Cerebellum (tissue), 4 donors: ENCODE measurements at places on chromosomes 2 and 18. TPM values are rescaled to one million over a fixed set of nuclear protein-coding genes. Genes with fewer than 3 reads are reported as not detected.

DNA sequence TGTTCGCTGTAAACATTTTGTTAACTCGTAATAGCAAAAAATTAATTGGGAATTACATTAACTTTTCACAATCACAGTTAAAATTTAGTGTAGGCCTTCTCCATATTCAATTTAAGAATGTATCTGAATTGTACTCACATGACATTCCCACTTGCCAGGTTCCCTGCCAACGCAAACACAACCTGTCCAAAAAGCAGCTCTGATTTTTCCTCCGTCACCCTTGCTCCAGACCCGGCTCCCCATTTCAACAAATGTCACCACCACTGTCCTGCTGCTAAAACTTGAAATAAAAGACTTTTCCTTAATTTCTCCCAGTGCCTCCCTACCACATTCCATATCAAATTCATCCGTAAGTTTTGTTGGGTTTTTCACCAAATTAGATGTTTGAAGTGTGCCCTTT lies 120.3 kb downstream of the PIEZO2 start:
- DNase-seq: no peak

The CKAP2L gene
- 7.0 TPM for total RNA-seq

DNA sequence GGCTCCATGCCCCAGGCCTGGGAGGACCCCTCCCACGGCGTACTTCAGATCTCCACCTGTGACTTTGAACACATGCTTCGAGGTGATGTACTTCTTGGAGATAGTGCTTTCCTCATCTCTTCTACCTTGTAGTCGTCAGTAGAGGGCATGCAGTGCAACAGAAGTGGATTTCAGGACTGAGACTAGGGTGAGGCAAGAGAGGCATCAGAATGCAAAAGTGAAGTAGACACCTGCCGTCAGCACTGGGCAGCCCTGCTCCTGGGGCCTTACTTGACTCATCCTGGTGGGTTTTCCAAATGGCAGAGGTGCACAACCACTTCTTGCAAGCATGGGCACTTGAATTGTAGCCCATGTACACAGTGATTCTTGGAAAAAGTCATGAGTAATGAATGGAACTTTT lies 258.8 kb downstream of the NEDD4L start:
- DNase-seq: no peak

- DNase-seq: no peak
These were observed 3.3 kb upstream of the POU3F3 start for GRCh38 chr2:104850361-104851290.

The POTEI gene
- 0.27 TPM for total RNA-seq

- DNase-seq: peak; percentile 45
These were observed 66.8 kb upstream of the ASAP2 start for GRCh38 chr2:9139491-9140443.

- DNase-seq: no peak
These were observed 34.3 kb upstream of the NCKAP5 start for GRCh38 chr2:133602538-133602937.

DNA sequence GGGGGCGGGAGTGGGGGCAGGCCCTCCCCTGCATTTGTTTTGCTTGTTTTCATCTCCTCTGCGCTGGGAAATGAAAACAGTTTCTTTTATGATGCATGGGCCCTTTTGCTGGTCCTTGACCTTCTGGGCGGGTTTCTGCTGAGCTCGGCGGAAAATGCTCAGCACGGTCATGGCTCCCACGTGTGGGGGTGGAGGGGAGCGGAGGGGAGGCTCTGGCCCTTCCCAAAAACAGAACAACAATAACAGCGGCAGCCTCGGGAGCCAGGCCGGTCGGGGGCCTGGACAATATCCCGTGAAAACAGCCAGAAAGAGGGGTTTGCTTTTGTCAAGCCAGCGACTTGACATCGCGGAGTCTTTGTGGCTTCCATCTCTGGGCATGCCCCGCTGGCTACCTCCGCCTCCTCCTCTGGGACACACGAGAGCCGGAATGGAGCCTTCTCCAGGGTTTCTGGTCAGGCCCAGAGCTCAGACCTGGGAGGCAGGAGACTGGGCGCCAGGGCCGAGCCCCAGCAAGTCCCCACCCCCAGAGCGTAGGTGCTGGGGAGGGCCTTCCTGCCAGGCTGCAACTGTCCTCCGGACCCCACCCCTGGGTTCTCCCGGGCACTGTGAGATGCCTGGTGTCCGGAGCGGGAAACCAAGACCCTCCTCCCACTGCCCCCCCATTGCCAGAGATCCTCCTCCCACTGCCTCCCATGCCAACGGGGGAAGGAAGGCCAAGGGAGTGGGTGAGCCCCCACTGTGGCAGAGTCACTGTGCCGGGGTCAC lies 35.9 kb upstream of the SNED1 start:
- peak; percentile 34 for DNase-seq

- DNase-seq: no peak
These were observed 25.0 kb downstream of the MPPE1 start for GRCh38 chr18:11883153-11883552.

- no peak for DNase-seq
These were observed 21.5 kb downstream of the PKP4 start for GRCh38 chr2:158478237-158478636.

The INPP1 gene
- 7.7 TPM for total RNA-seq

The SCN2A gene
- total RNA-seq: 117 TPM

GRCh38 chr2:17573804-17574175 lies 33.3 kb downstream of the VSNL1 start:
- DNase-seq: no peak

The ONECUT2 gene
- total RNA-seq: 9.9 TPM

DNA sequence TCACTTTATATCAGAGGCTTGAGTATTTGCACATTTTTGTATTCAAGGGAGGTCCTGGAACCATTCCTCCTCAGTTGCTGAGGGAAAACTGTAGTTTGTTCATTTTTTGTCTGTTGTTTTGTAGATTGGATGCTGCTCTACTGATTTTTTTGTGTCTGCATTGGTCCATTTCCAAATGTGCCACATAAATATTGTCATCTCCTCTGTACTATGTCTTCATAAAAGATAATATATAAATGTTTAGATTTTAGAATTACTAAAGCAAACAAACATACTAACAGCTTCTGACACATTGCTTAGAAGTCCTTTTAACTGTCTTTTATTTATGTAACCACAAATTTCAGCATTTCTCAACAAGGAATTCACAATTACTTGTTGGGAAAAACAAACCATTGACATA lies 356.8 kb downstream of the PLCL1 start:
- DNase-seq: no peak

DNA sequence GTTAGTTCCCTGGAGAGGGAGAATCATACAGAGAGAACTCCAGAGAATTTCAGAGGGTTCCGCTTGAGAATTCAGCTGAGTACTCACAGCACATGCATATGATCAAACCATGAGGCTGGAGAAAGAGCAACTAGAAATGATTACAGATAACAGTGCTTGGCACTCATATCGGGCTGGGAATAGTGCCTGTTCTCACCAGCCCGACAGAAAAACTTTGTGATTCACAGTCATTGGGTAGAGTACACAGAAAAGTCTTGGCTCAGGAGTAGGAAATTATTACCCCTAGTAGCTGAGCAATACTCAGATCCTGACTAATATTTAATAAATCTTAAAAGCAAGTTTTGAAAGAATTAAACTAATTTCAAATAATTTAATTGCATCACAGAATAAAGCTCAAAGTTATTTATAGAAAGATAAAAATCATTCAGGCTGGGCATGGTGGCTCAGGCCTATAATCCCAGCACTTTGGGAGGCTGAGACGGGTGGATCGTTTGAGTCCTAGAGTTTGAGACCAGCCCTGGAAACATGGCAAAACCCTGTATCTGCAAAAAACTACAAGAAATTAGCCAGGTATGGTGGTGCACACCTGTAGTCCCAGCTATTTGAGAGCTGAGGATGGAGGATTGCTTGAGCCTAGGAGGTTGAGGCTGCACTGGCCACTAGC lies 6.8 kb downstream of the WDPCP start:
- DNase-seq: no peak

GRCh38 chr18:3207565-3207964 lies 12.2 kb downstream of the MYOM1 start:
- DNase-seq: no peak

GRCh38 chr2:30359644-30360167 lies 87.3 kb upstream of the LCLAT1 start:
- DNase-seq: no peak

- DNase-seq: no peak
These were observed 7.7 kb downstream of the LPIN1 start for GRCh38 chr2:11753886-11754699.

DNA sequence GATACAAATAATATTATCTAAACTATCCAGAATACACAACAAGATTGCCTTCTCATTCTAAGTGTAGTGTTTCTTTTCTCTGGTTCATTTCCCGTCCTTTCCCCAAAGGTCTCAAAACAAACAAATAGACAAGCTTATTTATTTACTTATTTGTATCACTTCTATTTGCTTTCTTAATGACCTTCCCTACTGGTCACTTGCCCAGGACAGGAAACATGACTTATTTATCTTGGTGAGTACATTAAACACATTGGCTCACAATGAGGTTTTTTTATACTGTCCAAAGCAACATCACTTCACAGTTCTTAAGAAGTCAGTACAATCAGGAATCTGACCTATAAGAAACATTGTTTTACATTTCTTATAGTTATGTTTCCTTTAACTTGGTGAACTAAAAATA lies 123.3 kb upstream of the KYNU start:
- no peak for DNase-seq

The FAM110C gene
- 2.9 TPM for total RNA-seq

- DNase-seq: no peak
These were observed 22.5 kb upstream of the RASGRP3 start for GRCh38 chr2:33453905-33454479.

The CNDP1 gene
- total RNA-seq: 0.36 TPM

DNA sequence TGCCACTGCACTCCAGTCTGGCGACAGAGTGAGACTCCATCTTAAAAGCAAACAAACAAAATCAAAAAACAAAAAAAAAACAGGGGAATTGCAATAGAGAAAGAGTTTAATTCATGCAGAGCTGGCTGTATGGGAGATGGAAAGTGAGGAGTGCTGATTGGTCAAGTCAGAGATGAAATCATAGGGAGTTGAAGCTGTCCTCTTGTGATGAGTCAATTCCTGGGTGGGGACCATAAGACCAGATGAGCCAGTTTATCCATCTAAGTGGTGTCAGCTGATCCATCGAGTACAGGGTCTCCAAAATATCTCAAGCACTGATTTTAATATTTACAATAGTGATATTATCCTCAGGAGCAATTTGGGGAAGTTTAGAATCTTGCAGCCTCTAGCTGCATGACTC lies 45.3 kb downstream of the FRZB start:
- DNase-seq: no peak

- no peak for DNase-seq
These were observed 608.9 kb upstream of the ID2 start for GRCh38 chr2:8072907-8073306.

The RHBDD1 gene
- total RNA-seq: 70.5 TPM

DNA sequence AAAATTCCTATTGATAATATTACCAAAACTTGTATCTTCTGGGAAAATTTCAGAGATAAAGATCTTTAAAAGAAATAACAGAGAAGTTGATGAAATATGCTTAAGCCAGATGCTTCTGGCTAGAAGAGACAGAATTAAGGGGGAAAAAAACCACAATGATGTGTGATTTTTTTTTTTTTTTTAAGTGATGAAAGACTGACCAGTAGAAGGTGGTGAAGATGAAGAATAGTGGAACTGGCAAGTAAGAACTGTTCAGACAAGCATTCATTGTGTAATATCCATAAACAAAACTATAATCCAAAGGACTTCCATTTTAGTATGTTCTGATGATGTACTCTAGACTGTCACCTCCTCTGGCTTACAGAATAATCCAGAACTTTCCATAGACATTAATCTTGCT lies 89.8 kb downstream of the INO80D start:
- DNase-seq: no peak

DNA sequence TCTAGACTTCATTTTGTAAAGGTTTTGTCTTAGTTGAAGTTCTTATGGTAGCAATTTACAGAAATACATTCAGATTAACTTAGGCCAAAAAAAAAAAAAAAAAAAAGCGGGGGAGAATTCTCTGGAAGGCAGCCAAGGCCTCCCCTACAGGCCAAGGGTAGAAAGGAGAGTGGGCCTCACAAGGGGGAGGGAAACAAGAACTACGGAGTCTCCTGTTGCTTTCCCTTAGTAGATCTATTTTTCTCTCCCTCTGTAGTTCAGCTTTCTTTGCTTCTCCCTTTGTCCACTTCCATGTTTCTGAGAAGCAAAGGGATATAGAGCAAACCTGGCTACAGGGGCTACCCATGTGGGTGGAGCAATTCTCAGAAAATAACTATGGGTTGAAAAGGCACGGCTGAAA lies 2.4 kb upstream of the STK11IP start:
- no peak for DNase-seq

GRCh38 chr2:17935242-17935885 lies 56.9 kb downstream of the KCNS3 start:
- no peak for DNase-seq

GRCh38 chr2:107281637-107282036 lies 395.7 kb upstream of the ST6GAL2 start:
- DNase-seq: no peak

DNA sequence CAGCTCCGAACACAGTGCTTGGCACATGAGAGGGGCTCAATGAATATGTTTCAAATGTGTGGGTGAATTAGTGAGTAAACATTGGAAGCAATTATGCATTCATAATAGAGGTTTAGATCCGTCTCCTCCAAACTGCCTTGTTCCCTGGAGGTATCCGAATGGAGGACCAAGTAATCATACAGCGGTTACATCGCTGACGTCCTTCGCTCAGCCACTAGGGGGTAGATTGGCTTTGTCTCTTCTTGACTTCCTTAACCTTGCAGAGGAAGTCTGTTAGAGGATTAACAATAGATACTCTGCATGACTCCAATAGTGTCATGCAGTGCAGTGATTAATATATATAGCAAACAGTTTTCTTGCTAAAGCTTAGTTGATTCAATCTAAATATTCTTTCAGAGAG lies 517.0 kb downstream of the PTPRM start:
- DNase-seq: no peak

DNA sequence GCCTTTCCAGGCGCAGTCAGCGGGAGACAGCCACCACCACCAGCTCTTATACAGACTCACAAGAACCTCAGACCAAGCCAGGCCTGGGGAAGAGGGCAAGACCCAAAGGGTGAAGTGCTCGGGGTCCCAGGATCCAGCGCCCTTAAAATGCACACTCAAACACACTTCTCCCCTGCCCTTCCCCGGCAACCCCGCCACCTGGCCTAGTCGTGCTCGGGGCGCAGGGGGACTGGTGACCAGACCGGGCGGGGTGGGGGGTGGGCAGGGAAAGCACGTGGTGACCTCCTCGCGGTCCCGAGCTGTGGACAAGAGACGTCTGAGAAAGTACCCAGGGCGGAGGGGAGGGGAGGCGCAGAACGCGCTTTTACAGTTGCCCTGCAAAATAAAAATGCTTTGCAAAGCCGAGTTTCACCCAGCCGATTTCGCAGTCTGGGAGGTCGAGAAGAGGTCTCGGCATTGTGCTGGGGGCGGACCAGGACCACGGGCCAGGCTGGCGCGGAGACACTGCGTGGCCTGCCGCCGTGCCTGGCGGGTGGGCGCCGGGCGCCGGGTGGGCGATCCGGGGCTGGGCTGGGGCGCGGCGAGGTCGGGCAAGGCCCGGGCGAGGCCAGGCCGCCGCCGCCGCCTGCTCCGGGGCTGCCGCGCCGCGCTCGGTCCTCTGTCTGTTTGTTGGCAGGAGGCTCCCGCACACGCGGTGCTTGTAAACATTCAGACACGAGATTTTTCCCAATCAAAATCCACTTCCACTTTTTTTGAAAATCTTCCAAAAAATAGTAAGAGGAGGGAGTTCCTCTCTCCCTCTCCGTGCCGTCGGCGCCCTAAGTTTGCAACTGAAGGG lies 2.0 kb downstream of the BCL11A start:
- no peak for DNase-seq
